ENCODE measurements at places on chromosomes 11 and 22.

- DNase-seq = peak; percentile 73
These were observed 10.2 kb downstream of the ARAP1 start for GRCh38 chr11:72741849-72742512.

DNA sequence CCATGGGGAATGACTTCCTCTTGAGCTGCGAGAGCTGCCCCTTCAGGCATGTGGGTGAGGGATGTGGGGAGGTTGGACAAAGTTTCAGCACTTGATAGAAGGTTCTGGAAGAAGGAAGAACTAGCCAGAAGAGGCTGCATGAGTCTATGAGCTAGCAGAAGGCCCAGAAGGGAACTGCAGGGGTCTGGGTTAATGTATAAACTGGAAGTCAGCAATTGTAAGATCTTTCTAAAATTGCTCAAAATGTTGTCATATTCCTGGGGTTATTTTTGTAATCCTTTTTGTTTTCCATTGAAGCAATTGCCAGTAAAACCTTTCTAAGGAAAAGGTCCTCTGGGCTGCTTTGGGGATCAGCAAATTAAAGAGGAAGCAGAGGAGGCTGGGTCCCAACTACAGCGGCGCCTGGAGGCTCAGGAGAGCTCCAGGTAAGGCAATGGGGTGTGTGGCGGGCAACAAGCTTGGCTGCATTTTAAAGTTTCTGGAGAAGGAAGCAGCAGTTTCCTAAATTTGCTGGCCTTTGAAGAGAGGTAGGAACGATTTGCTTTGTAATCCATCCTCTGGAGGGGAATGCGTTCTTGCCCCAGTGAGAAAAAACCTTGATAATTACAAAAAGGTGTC lies 29.2 kb downstream of the ADAMTS15 start:
- DNase-seq = no peak

GRCh38 chr11:96145163-96145585 lies 197.8 kb downstream of the MAML2 start:
- DNase-seq = peak; percentile 92

GRCh38 chr22:49701380-49702067 lies 126.1 kb downstream of the BRD1 start:
- no peak for DNase-seq

GRCh38 chr11:95154514-95154913 lies 64.9 kb downstream of the ENDOD1 start:
- DNase-seq = peak; percentile 55

GRCh38 chr11:90321018-90321417 lies 98.2 kb upstream of the CHORDC1 start:
- DNase-seq = no peak
